ENCODE measurements at places on chromosomes 16 and 17. TPM values are rescaled to one million over a fixed set of nuclear protein-coding genes. Genes with fewer than 3 reads are reported as not detected.

- DNase-seq, result no peak
Measured at GRCh38 chr17:77999413-78000173, 41.1 kb downstream of the TNRC6C start.

- no peak for DNase-seq
Measured at GRCh38 chr17:10278218-10278617, 79.8 kb upstream of the GAS7 start.

DNA sequence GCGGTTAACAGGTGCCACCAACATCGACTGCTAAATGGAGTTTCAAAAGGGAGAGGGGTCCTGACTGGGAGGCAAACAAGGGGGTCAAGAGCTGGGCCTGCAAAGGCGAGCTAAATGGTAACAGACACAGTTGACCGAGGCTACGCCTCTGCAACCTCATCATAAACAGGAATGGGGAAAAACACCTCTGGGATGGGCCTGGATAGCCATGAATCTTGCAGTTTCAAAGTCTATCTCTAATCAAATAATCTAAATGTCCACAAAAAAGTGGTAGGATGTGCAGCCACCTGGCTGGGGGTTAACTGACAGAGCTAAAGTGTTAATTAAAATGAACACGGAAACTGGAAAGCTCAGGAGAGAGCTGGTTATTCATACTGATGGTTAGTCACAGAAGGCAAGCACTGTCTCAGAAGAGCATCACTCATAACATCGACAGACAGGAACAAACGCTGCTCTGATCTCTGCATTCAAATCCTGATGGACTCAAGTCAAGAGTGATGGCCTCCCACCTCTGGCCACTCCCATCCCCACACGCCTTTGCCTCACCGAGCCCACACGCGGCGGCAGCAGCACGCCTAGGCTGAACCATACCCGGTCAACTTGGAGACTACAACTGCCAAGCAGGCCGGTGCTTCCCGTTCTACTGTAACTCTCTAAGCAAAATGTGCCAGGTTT lies 56.3 kb downstream of the CREBBP start:
- no peak for DNase-seq

DNA sequence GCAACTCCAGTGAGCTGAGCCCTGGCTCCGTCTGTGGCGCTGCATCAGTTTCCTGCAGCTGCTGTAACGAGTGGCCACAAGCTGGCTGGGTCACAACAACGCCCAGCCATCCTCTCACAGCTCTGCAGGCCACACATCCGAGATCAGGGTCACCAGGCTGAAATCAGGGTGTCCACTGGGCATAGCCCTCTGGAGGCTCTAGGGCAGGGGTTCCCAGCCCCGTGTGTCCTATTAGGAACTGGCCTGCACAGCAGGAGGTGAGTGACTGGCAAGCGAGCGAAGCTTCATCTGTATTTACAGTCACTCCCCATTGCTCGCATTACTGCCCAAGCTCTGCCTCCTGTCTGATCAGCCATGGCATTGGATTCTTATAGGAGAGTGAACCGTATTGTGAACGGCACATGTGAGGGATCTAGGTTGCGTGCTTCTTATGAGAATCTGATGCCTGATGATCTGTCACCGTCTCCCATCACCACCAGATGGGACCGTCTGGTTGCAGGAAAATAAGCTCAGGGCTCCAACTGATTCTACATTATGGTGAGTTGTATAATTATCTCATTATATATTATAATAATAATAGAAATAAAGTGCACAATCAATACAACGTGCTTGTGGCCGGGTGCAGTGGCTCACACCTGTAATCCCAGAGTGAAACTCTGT lies 176.5 kb downstream of the SEC14L1 start:
- no peak for DNase-seq

DNA sequence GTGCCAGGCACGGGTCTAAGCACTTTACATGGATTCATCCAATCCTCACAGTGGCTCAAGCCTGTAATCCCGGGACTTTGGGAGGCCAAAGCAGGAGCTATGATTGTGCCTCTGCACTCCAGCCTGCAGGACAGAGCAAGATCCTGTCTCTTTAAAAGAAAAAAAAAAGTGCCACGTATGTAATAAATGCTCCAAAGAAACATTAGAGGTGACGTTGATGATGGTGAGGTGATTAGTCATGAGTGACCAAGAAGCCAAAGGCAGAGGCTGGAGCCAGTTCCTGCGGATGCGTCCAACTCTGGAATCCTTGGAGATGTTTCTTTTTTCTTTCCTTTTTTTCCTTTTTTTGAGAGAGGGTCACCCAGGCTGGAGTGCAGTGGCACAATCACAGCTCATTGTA lies 59.4 kb upstream of the SIAH1 start:
- no peak for DNase-seq

DNA sequence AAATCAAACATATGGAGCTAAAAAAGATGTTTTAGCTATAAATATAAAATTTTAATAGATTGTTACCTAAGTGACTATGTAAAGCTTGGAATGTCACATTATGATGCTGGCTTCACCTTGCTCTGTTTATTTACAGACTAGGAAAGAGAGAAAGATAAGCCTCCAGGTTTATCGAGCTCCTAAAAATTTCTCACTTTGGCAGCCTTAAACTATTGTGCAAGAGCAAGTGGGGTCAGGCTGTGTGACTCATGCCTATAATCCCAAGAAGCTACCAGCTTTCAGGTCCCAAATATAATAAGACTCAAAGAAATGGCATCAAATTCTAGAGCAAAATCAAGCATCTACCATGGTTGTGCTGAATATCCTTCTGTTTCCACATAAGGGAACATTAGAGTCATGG lies 34.3 kb upstream of the PRSS54 start:
- DNase-seq, result no peak

- DNase-seq, result no peak
Measured at GRCh38 chr17:46121841-46122485, 71.3 kb downstream of the KANSL1 start.

GRCh38 chr17:41695954-41696757 lies 7.5 kb downstream of the EIF1 start:
- no peak for DNase-seq

- no peak for DNase-seq
Measured at GRCh38 chr17:71024172-71024571, 854.8 kb downstream of the KCNJ2 start.

DNA sequence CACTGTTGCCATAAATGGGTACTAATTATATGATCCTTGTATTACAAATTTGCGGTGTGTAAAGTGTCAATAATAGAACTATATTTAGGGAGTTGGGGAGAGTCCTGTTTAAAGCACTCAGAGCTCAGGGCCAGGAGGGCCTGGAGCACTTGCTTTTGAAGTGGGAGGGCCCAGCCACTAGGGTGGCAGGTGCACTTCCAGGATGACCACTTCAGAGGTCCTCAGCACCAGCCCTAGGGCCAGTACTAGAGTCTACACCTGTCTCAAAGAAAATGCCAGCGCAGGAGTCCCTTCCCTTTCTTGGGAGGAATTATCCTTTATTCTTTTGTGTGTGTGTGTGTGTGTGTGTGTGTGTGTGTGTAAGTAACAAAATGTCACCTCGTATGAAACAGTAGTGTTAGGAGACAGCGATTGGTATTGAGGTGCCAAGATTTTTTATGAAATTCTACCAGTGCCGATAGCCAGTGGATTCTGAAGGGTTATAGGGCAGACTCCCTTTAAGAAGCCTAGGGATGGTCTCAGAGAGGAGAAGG lies 31.9 kb downstream of the MYO18A start:
- no peak for DNase-seq

GRCh38 chr16:15482068-15482747 lies 47.8 kb downstream of the BMERB1 start:
- no peak for DNase-seq

MT3 gene
- polyA plus RNA-seq, result 19.1 TPM

GPRC5C gene
- 38.7 TPM for polyA plus RNA-seq

CDH11 gene
- 43.2 TPM for polyA plus RNA-seq

DECR2 gene
- polyA plus RNA-seq, result 14.4 TPM

TM4SF5 gene
- not detected for polyA plus RNA-seq

PIRT gene
- 0.06 TPM for polyA plus RNA-seq

RDM1 gene
- 0.28 TPM for polyA plus RNA-seq

ITGAX gene
- polyA plus RNA-seq, result 0.81 TPM

SHCBP1 gene
- polyA plus RNA-seq, result 8.8 TPM

PLLP gene
- polyA plus RNA-seq, result 1.1 TPM

BCL6B gene
- 19.3 TPM for polyA plus RNA-seq

MRTFB gene
- 20.1 TPM for polyA plus RNA-seq

ZPBP2 gene
- polyA plus RNA-seq, result not detected

TNFRSF17 gene
- 0.19 TPM for polyA plus RNA-seq

PGS1 gene
- 26.3 TPM for polyA plus RNA-seq
